ENCODE measurements at places on chromosomes 2 and 18. TPM values are rescaled to one million over a fixed set of nuclear protein-coding genes. Genes with fewer than 3 reads are reported as not detected.

RAB17 gene
- 1.4 TPM for total RNA-seq

REG3A gene
- total RNA-seq = not detected

GRHL1 gene
- 2.5 TPM for total RNA-seq

IL36A gene
- total RNA-seq = not detected

IL1RN gene
- not detected for total RNA-seq

DNA sequence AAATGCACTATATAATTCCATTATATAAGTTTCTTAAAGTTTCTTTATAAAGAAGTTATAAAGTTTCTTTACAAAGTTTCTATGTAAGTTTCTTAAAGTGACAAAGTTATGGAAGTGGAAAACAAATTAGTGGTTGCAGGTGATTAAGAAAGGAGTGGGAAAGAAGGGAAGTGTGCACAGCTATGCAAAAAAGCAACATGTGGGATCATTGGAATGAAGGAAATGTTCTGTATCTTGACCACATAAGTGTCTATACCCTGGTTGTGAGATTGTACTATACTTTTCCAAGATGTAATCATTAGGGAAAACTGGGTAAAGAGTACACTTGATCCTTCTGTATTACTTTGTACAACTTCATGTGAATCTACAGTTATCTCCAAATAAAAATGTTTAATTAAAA, 1541.1 kb downstream of the LRP1B start:
- no peak overlapping the region for H3K27ac ChIP-seq
- H3K4me1 ChIP-seq = no peaks in the 10 kb centered on the region
- H3K36me3 ChIP-seq = no peaks in the 10 kb centered on the region
- H3K4me3 ChIP-seq = no peak overlapping the region
- peak; percentile 56 for DNase-seq
- no peaks in the 10 kb centered on the region for H3K27me3 ChIP-seq

DNA sequence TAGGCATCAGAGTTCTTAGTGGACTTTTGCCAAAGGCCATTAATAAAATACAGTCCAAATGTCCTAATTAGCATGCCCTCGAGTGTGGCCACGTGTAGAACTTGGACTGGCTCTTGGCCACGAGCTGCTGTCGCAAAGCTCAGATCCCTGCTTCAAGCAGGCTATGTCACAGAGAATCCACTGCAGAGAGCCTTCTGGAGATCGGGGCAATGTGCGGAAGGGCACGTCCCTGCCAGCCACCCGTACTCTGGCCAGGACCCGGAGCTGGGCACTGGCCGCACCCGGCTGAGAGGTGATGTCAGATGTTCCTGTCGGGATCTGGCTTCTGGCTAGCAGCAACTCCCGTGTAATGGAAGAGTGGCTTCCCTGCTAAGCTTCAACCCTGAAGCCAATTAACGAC, 432.7 kb upstream of the ID2 start:
- H3K4me3 ChIP-seq = no peak overlapping the region
- H3K4me1 ChIP-seq = no peaks in the 10 kb centered on the region
- no peaks in the 10 kb centered on the region for H3K36me3 ChIP-seq
- H3K27ac ChIP-seq = no peak overlapping the region
- H3K27me3 ChIP-seq = no peaks in the 10 kb centered on the region

GRCh38 chr2:127661949-127662510, 13.3 kb downstream of the LIMS2 start:
- no peaks in the 10 kb centered on the region for H3K36me3 ChIP-seq
- peaks cover 4% of the 10 kb centered on the region for H3K4me1 ChIP-seq
- no peak for DNase-seq
- H3K27me3 ChIP-seq = peaks cover 22% of the 10 kb centered on the region
- H3K4me3 ChIP-seq = no peak overlapping the region

- peaks cover 12% of the 10 kb centered on the region for H3K4me1 ChIP-seq
- H3K27me3 ChIP-seq = no peaks in the 10 kb centered on the region
- no peak overlapping the region for H3K27ac ChIP-seq
- no peak overlapping the region for H3K4me3 ChIP-seq
Observed at GRCh38 chr2:70115646-70116442, 28.6 kb downstream of the PCBP1 start.

DNA sequence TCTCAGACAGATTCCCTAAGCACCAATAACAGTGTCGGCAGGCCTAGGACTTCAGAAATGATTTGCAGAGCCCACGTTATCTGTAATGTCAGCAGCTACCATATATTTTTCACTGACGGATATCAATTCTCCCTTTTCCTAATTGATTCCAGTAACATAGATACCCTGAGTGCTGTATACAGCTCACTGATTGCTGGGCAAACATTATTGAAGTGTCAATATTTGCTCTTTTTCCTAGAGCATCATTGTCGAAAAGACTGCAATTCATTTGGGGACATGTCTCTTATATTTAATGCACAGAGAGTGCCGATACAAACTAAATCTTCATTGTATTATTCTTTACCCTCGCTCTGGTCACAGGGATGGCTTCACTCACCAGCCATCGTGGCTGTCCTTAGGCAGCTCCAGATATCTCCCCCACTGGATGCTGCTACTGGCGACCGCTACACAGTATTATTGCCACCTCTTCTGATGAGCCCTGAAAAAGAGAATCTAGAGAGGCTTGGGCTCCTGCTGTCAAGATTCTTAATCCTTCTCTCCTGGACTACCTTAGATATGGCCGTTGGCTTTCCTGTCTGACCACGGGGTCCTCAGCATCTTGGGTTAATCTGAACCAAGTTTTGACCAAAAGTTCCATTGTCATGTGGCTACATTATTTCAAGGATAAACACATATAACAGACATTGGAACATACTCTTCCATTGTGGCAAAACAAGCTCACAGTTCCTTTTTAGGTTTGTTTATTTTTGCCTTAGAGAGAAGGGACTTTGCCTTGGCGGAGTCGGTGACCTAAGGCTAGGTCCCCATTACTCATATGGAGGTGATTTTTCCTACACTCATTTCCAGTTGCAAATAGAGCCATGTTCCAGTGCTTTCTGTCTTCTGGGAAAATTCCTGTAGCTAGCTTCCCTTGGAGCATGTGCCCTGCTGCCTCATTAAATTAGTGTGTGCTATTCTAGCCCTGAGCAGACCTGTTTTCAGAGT, 105.4 kb downstream of the CPO start:
- no peak overlapping the region for H3K27ac ChIP-seq
- H3K4me3 ChIP-seq = no peak overlapping the region
- H3K4me1 ChIP-seq = peaks cover 30% of the 10 kb centered on the region

DNA sequence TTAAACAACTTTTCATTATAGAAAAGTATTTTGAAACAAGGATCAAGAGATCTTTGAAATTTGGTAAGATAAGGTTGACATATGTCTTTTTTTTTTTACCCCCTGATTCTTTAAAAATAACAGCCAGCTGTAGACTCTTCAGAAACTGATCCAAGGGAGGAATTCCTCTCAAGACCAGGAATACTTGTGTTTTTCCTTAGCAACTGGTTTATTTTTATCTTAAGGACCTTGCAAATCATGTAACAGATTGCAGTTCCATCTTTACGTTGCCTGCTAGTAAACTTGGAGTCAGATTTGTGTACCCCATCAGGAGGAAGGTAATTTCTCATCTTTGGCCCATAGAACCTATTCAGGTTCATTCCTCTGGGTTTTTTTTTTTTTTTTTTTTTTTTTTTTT, 71.6 kb downstream of the BOLA3 start:
- H3K36me3 ChIP-seq = peaks cover 7% of the 10 kb centered on the region
- DNase-seq = no peak

DNA sequence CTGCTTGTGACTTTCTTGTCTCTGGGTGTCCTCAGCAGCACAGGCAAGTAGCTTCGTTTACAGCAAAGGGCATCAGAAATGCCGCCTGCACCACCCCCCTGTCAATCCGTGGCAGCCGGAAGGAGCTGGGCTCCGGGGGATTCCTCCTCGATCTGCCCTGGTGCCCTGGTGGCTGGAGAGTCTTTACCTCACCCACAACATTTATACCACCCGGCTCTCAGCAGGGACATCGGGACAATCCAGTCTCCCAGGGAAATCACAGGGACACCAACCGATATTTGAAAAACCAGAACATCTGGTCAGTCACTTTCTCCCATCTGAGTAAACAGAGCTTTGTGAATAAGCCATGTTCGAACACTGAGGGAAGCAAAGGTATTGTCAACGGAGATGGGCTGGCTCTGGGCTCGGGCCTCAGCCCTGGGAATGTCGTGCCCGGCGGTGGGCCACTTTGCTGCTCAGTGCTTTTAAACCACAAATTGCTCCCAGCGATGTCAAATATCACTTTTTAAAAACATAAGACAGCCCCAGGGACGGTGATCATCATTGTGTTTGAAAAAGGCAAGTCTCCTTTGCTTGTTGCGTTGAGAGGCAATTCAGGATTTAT, 210.0 kb upstream of the SALL3 start:
- no peaks in the 10 kb centered on the region for H3K27me3 ChIP-seq
- no peak for DNase-seq
- H3K27ac ChIP-seq = no peak overlapping the region
- no peaks in the 10 kb centered on the region for H3K4me1 ChIP-seq
- H3K36me3 ChIP-seq = no peaks in the 10 kb centered on the region
- H3K4me3 ChIP-seq = no peak overlapping the region

- H3K36me3 ChIP-seq = no peaks in the 10 kb centered on the region
- DNase-seq = peak; percentile 91
- no peak overlapping the region for H3K4me3 ChIP-seq
- peak overlapping the region; percentile 91 for H3K27ac ChIP-seq
Observed at GRCh38 chr2:188788621-188789020, 185.6 kb upstream of the COL3A1 start.

GRCh38 chr2:220090050-220090449, 462.6 kb downstream of the SLC4A3 start:
- H3K4me3 ChIP-seq = no peak overlapping the region
- no peak for DNase-seq
- H3K36me3 ChIP-seq = no peaks in the 10 kb centered on the region
- no peaks in the 10 kb centered on the region for H3K27me3 ChIP-seq
- no peak overlapping the region for H3K27ac ChIP-seq
- no peaks in the 10 kb centered on the region for H3K4me1 ChIP-seq
